Heart left ventricle (tissue), 16 donors: ENCODE measurements at places on chromosomes 6 and 20. TPM values are rescaled to one million over a fixed set of nuclear protein-coding genes. Genes with fewer than 3 reads are reported as not detected.

The MOCS1 gene
- 37.8 TPM for total RNA-seq

The NCOA3 gene
- 25.3 TPM for total RNA-seq

The AIF1 gene
- 6.1 TPM for total RNA-seq

The IMPG1 gene
- total RNA-seq: not detected

The GGTLC1 gene
- total RNA-seq: not detected

The RALGAPB gene
- 26.4 TPM for total RNA-seq

DNA sequence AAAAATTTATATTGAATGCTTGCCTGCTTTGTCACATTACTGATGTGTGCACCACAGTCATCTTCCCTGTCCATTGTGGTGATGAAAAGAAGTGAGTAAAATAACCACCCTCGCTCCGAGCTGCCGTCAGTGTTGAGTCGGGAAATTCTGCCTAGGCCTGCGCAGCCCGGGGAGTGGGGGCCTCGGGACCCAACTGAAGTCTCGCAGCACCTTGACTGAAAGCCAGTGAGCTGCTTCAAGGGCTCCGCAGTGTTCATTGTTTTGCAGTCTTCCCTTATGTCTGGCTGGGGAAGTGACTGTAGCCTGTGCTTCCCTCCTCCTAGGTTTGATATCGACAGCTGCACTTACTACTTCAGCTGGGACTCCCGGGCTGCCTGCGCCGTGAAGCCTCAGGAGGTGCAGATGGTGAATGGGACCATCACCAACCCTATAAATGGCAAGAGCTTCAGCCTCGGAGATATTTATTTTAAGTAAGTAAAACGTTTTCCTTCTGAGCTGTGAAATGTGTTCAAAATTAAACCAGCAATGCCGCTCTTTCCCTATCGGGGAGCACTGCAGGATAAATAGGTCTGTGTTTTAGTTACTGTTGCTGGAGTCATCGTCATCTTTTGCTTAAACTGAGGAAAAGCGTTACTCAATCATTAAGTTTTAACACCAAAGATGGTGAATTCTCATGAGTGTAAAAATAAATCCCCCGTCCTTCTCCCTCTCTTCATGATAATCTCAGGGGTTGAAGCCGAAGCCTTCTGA, 32.7 kb upstream of the SLC22A1 start:
- DNase-seq: no peak
- no peaks in the 10 kb centered on the region for H3K27me3 ChIP-seq
- no peak overlapping the region for H3K4me3 ChIP-seq
- H3K27ac ChIP-seq: no peak overlapping the region
- no peaks in the 10 kb centered on the region for H3K4me1 ChIP-seq

DNA sequence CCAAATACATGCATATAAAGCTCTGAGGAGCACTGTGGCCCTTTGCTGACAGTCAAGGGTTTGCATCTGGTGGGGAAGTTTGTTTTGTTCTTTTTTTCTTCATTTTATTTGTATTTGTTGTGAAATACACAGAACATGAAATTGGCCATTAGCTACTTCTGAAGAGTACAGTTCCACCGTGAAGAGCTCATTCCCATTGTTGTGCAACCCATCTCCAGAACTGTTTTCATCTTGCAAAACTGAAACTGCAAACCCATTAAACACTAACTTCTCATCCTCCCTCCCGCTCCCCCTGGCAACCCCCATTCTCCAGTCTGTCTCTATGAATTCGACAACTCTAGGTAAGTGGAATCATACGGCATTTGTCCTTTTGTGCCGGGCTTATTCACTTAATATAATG, 231.3 kb downstream of the TFAP2C start:
- H3K4me1 ChIP-seq: no peaks in the 10 kb centered on the region
- no peak overlapping the region for H3K27ac ChIP-seq
- no peak overlapping the region for H3K4me3 ChIP-seq
- no peaks in the 10 kb centered on the region for H3K36me3 ChIP-seq
- H3K27me3 ChIP-seq: peaks cover 52% of the 10 kb centered on the region
- no peak for DNase-seq

DNA sequence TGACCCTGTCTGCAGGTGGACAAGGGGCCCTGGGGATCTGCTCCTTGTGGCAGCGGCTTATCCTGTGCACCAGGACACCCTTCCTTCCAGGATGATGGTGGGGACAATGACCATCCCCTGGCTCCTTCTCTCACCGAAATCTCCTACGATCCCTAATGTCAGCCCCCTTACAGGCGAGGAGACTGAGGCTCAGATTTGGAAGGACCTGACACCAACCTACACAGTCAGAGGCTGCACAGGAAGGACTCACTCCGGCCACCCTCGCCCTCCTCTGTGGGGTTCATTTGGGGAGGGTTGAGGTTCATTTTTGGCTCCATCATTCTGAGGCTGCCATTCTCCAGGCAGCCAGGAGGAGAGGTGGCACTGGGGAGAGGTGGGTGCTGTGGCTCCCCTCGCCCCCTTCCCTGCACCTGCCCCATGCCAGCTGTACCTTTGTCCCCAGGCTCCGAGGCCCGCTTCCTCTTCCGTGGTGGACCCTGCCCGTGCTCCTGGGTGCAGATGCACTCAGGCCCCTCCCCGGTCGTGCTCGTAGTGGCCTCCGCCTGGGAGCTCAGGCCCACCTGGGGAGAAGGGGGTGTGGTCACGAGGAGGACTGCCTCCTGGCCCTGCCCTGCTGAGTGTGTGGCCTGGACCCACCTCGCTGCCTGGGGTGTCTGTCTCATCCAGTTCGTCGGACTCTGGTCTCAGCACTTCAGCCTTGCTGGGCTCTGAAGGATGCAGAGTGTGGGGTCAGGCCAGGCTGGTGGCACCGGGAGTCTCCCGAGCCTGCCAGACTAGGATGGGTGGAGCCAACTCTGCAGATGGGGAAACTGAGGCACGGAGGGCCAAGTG, 5.3 kb upstream of the CABLES2 start:
- H3K27ac ChIP-seq: no peak overlapping the region
- peaks cover 4% of the 10 kb centered on the region for H3K27me3 ChIP-seq
- H3K4me3 ChIP-seq: no peak overlapping the region
- no peaks in the 10 kb centered on the region for H3K36me3 ChIP-seq

DNA sequence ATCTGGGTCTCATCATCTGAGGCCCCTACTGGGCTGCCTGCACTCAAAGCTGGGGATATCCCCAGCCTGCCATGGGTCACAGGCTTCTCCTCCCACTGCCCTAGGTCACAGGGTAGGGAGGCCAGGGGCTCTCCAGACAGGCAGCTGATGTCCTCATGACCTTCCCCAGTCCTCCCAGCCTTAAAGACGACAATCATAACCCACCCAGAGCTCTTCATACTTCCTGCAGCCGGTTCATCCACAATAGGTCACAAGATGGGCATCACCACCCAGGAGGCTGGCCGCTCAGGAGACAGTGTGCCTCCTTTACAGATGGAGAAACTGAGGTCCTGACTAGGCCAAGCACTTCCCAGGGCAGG, 15.2 kb downstream of the TFEB start:
- H3K27me3 ChIP-seq: no peaks in the 10 kb centered on the region
- no peak for DNase-seq
- H3K4me1 ChIP-seq: peaks cover 71% of the 10 kb centered on the region
- H3K27ac ChIP-seq: peak overlapping the region; percentile 44

GRCh38 chr20:44911264-44911921, 1.5 kb downstream of the PABPC1L start:
- DNase-seq: no peak
- peaks cover 18% of the 10 kb centered on the region for H3K4me1 ChIP-seq
- H3K4me3 ChIP-seq: no peak overlapping the region
- H3K36me3 ChIP-seq: peaks cover 36% of the 10 kb centered on the region
- no peak overlapping the region for H3K27ac ChIP-seq

DNA sequence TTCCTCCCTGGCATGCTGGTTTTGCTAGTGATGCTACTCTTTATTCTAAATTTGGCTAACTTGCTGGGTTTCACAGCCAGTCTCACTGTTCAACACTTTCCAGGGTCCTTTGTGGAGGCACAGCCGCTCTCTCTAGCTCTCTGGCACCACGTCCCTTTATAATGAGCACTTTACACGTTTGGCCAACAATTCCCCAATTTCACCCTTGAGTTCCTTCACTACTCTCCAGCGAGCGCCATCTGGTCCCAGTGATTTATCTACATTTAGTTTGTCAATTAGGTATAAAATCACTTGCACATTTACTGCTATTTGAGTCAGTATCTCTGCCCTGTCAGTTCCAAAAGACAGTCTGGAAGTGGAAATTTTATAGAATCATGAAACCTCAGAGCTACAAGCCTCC, 241.9 kb upstream of the MOCS1 start:
- H3K36me3 ChIP-seq: no peaks in the 10 kb centered on the region
- H3K27ac ChIP-seq: no peak overlapping the region
- H3K4me1 ChIP-seq: no peaks in the 10 kb centered on the region
- no peaks in the 10 kb centered on the region for H3K27me3 ChIP-seq

DNA sequence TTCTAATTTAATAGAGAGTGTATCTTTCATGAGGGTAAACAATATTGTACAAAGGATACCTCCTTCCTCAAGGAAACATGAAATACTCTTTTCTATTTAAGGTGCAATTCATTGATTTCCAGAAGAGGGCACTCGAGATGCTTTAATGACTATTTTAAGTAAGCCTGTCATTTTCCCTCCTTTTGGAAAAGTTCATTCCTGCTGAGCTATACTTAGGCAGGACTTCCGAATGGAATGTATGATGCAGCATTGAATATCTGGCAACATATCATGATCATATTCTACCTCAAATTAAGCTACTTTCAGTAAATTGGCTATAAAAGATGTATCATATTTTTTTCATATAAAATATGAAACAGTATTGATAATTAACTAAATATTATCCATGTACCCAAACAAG, 5.0 kb downstream of the DST start:
- H3K4me1 ChIP-seq: no peaks in the 10 kb centered on the region
- peaks cover 94% of the 10 kb centered on the region for H3K36me3 ChIP-seq
- no peak overlapping the region for H3K27ac ChIP-seq
- H3K27me3 ChIP-seq: no peaks in the 10 kb centered on the region
- H3K4me3 ChIP-seq: no peak overlapping the region
- no peak for DNase-seq

DNA sequence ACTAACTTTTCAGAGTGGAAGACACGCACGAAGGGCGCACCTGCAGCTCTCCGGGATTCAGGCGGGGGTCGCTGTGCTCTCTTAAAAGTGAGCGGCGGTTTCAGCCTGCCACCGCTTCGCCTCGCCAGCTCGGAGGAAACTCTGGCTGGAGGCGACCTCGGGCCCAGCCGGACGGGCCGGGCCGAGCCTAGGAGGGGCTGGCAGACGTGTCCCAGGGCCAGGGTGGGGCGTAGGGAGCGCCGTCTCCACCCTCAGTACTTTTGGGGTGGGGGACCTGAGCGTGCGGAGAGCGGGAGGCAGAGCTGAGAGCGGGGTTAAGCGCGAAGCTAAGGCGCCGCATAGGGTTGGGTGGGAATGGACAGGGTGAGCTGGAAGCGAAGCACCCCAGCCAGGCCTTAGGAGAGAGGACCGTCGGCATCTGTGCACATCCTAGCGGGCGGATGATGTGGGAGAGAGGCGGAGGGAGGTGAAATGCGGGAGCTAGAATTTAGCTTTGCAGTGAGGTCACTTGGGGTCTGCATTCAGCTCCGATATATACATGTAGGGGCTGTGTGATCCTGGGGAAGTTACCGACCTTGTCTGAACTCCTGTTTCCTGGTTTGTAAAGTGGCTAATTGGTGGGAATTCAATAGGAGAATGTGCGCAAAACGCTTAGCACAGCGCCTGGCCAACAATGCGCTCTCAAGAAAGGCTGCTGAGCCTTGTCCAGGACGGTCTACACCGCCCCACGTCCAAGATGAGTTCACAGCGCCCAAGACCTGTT, 6.5 kb upstream of the TFAP2A start:
- H3K27ac ChIP-seq: no peak overlapping the region
- no peak overlapping the region for H3K4me3 ChIP-seq
- peaks cover 7% of the 10 kb centered on the region for H3K4me1 ChIP-seq
- peak; percentile 44 for DNase-seq

GRCh38 chr6:167237438-167238145, 53.5 kb upstream of the UNC93A start:
- no peaks in the 10 kb centered on the region for H3K27me3 ChIP-seq
- no peak overlapping the region for H3K27ac ChIP-seq
- H3K4me1 ChIP-seq: no peaks in the 10 kb centered on the region
- no peaks in the 10 kb centered on the region for H3K36me3 ChIP-seq

GRCh38 chr6:149337320-149337719, 19.8 kb downstream of the TAB2 start:
- H3K27me3 ChIP-seq: no peaks in the 10 kb centered on the region
- H3K27ac ChIP-seq: no peak overlapping the region
- peaks cover 90% of the 10 kb centered on the region for H3K4me1 ChIP-seq
- no peak overlapping the region for H3K4me3 ChIP-seq

DNA sequence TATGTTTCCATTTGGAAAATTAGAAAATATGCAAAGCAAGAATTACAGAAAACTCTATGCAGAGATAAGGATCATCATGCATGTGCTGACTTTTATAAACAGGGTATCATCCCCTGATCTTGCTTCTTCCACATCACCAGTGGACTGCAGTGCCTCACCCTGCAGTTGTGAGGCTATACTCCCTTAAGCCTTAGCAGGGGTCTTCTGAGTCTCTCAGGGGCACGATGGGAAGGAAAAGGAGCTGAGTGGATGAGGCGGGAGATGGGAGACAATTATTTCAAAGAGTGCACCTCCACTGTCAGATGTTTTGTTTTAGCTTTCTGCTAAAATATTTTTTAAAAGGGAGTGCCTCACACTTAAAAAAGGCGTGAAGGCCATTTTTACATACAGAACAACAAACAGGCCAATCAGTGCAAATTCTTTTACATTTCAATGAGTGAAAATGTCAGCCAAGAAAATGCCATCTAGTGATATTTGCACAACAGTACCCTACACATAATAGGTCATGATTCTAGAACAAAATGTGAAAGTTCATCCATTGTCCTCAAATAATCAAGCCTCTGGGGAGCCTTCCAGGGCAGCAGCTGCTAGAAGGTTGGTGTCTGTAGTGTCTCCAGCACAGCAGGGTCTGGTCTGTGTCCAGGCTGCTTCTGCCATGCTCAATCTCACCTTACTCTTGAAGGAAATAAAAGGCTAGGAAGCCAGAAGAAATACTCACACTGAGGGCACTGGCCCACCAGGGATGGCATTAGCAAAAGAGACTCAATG, 13.2 kb upstream of the SERPINB9 start:
- no peaks in the 10 kb centered on the region for H3K36me3 ChIP-seq
- no peak overlapping the region for H3K27ac ChIP-seq
- DNase-seq: no peak
- H3K4me3 ChIP-seq: no peak overlapping the region
- no peaks in the 10 kb centered on the region for H3K4me1 ChIP-seq

GRCh38 chr6:40558102-40558501, 29.1 kb downstream of the LRFN2 start:
- H3K27ac ChIP-seq: no peak overlapping the region
- H3K4me3 ChIP-seq: no peak overlapping the region
- no peak for DNase-seq
- H3K27me3 ChIP-seq: no peaks in the 10 kb centered on the region
- H3K4me1 ChIP-seq: no peaks in the 10 kb centered on the region

GRCh38 chr20:5825130-5825719, 75.0 kb downstream of the SHLD1 start:
- H3K4me1 ChIP-seq: peaks cover 15% of the 10 kb centered on the region
- no peaks in the 10 kb centered on the region for H3K36me3 ChIP-seq
- H3K27ac ChIP-seq: no peak overlapping the region
- H3K27me3 ChIP-seq: no peaks in the 10 kb centered on the region
- no peak overlapping the region for H3K4me3 ChIP-seq
- DNase-seq: no peak

DNA sequence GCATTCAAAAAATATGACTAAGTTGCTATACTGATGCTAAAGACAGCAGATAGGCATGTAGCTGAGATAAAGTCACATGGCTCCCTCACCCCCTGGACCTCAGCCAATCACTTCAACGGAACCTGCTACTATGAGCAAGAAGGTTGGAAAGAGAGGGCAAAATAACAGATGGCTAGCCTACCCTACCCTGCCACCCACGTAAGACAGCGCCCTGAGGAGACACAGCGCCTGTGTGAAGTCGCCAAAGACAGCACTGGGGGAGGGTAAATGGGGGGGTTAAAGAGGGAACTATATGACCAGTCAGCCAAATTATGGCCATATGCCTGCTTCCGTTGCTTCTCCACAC, 163.2 kb downstream of the RALGAPA2 start:
- H3K27ac ChIP-seq: no peak overlapping the region
- no peaks in the 10 kb centered on the region for H3K27me3 ChIP-seq
- no peak for DNase-seq
- H3K36me3 ChIP-seq: no peaks in the 10 kb centered on the region
